Activated T-cell treated with anti-CD3 and anti-CD28 coated beads, Interleukin-2, amount 50 U/mL, for 48 hours (primary cell): ENCODE measurements at places on chromosomes 11 and 22.

DNA sequence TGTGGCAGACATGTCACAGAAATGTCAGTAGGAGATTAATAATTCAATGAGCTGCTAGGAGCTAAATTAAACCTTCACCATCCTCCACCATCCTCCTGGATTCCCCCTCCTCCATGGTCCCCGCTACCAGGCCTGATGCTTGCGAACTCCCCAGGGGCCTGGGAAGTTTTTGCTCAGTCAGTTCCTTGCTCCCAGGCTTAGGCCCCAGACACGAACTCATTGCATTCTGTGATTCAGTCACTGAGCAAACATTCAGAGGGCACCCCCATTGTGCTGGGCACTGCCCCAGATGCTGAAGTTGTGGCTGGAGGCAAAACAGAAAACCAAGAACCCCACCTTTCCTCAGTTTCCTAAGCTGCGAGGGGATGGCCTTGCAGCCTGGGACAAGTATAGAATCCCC lies 14.3 kb downstream of the NPTXR start:
- no peak for DNase-seq

- DNase-seq, result no peak
These were observed 29.4 kb upstream of the NAV2 start for GRCh38 chr11:19683141-19683805.

DNA sequence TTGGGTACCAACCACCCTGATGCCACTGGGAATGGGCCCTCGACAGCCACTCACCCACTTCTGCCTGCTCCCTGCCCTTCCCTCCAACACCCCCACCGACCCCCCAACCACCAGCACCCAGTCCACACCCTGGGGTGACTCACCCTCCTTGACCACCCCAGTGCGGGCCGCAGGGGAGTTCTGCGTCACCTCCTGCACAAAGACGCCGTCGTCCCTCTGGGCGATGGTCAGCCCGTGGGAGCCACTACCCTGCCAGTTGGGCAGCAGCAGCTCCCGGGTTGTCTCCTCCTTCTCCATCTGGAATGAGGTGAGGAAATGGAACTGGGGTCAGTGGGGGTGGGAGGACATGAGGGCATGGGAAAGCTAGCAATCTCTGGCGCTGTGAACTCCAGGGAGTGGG lies 10.8 kb downstream of the AHNAK start:
- DNase-seq, result no peak

GRCh38 chr22:27148055-27148454 lies 490.7 kb downstream of the MIAT start:
- no peak for DNase-seq

DNA sequence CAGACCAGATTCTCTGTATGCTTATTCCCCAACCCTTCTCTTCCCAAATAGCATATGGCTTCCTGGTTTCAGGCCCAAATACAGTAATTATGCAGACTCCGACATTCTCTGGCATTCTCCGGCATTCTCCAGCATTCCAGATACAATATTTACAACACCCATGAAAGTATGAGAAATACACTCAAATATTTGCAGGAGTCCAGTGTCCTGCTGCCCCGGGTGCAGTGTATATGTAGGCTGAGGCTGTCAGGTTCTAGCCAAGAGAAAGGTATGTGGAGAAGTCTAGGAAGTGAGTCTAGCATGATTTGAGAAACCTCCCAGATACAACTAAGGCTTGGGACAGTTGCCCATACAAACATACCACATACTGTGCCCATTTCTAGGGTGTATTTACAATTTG lies 160.7 kb downstream of the SOX6 start:
- no peak for DNase-seq

DNA sequence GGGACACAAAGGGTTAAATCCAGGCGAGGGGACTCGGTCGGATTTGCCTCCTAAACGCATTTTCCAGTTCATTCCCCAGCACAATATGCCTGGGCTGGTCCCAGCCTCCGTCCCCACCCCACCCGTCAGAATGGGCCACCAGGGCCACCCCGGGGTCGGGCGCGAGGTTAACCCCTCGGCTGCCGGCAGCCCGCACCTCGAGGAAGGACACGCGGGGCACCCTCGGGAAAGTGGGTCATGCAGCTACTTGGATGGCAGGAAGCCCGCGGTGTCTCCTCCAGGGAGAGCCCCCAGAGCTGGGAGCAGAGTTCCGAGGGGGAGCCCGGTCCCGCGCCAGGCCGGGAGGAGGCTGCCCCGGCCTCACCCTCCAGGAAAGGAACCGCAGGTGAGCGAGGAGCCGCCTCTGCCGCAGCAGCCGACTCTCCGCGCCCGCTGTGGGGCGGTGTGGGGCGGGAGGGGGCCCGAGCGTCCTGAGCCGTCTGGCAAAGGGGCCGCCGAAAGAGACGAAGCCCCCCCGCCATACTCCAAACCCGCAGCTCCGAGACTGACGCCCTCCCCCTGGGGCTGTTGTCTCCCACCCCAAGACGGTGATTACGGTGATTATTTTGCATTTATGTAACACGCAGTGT lies 1.4 kb downstream of the NECTIN1 start:
- DNase-seq, result no peak

- peak; percentile 86 for DNase-seq
These were observed 21.5 kb downstream of the CYTH4 start for GRCh38 chr22:37303821-37304274.

DNA sequence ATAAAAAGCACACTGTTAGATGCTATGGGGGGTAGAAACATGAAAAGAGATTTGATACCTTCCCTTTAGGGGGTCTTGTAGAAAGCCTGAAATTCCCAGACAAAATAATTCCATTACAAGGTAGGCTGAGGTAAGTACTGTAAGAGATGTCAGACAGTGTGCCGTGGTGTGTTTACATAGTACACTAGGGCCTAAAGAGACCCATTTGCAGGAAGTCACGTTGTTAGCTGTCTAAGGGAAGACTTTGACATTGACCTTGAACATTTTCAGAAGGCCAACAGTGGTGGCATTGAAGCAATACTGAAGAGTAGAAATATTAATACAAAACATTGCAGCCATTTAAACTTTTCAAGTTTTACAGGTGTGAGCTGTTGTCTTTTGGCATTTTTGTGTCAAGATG lies 30.8 kb downstream of the EXT2 start:
- no peak for DNase-seq

GRCh38 chr11:113979431-113979830 lies 4.5 kb downstream of the HTR3A start:
- DNase-seq, result no peak

- no peak for DNase-seq
These were observed 18.8 kb upstream of the PRSS23 start for GRCh38 chr11:86781546-86781945.

GRCh38 chr11:353179-353873 lies 16.0 kb upstream of the B4GALNT4 start:
- no peak for DNase-seq

- DNase-seq, result no peak
These were observed 29.4 kb upstream of the LYVE1 start for GRCh38 chr11:10597877-10598351.

- no peak for DNase-seq
These were observed 305.8 kb downstream of the TTC28 start for GRCh38 chr22:28373831-28374230.

- no peak for DNase-seq
These were observed 22.9 kb upstream of the CRYBB3 start for GRCh38 chr22:25176799-25177198.

DNA sequence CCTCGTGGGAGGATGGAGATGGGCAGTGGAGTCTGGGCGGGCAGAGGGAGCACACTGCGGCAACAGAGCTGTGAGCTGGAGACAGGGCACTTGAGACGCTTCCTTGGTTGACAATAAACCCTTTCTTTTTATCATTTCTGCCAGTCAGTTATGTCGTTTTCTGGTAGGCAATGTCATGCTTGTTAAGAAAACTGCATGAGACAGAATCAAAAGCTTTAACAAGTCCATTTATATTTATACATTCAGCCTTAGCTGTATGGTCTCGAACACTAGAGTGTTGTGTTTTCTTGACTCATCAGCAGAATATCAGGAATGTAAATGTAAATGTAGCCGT lies 31.9 kb downstream of the PPFIA1 start:
- no peak for DNase-seq

GRCh38 chr22:46598737-46599424 lies 21.3 kb upstream of the GRAMD4 start:
- DNase-seq, result no peak

GRCh38 chr11:93196816-93197379 lies 893 bp downstream of the SLC36A4 start:
- DNase-seq, result no peak

DNA sequence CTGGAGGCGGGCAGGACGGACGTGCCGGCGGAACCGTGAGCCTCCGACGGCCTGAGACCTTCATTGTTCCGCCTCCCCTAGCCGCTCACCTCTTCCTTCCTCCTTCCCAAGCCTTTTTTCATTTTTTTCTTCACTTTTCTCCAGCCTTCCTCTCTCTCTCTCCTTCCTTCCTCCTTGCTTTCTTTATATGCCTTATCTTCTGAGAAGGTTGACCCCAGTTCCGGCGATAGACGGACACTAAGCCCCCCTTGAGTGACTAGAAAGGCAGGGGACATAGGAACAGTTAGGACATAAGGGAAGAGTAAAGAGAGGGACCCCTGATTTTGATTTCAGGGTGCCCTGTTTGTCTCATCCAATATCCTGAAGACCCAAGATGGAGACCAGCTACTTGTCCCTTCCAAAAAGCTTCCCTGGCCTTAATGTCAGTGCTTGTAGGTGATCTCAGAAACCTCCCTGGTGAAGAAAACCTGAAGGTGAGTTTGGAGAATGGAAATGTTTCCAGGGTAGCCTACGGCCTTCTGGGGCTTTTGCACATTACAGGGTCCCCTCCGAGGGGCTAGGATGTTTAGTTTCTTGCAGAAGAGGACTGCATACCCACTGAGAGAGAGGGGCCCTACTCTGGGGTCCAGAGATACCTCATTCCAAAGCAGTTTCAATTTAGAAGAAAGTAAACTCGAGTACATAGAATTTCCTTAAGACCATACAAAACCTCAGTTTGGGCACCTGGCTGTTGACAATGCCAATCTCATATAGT lies 3.5 kb downstream of the ADM start:
- no peak for DNase-seq

DNA sequence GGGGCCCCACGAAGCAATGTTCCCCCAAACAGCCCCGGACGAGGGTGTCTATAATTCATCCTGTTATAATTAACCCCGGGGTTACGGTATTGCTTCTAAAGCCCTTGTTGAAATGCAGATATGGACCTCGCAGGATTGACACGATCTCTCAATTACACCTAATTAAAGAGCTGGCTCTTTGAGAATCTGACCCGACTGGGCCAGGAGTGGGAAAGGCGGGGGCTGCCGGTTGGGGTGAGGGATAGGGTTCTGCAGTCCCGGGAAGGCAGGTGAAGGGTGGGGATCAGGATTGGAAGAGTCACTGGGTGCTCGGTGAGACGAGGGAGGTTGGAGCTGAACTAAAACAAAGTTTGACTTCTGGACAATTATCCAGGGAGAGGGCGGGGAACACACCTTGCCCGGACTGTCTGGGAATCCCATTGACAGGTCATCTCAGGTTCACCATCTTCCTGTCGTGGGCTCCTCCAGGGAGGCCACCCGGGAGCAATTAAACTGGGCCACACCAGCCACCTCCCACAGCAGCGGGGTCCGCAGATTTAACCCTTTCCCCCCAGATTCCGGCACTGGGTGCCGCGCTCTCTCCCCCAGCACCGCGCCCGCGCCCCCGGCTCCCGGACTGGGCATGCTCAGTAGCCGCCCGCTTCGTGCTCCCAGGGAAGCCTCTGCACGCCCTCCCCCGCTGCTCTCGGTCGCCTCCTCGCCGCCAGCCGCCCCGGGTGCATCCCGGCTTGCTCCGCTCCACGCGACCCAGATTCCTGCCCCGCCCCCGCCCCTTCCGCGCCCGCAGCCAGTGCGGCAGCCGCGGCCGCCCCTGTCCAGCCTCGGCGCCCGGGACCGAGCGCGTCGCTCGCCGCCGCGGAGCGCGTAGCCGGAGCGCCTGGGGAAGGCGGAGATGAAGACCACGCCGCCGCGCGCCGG lies at the start of gene ELMOD1:
ELMOD1 (plus strand) TSS at position 688 of the 918 bp plus-strand sequence. CDS start 27,043 bp downstream, outside the sequence.
- peak; percentile 22 for DNase-seq

DNA sequence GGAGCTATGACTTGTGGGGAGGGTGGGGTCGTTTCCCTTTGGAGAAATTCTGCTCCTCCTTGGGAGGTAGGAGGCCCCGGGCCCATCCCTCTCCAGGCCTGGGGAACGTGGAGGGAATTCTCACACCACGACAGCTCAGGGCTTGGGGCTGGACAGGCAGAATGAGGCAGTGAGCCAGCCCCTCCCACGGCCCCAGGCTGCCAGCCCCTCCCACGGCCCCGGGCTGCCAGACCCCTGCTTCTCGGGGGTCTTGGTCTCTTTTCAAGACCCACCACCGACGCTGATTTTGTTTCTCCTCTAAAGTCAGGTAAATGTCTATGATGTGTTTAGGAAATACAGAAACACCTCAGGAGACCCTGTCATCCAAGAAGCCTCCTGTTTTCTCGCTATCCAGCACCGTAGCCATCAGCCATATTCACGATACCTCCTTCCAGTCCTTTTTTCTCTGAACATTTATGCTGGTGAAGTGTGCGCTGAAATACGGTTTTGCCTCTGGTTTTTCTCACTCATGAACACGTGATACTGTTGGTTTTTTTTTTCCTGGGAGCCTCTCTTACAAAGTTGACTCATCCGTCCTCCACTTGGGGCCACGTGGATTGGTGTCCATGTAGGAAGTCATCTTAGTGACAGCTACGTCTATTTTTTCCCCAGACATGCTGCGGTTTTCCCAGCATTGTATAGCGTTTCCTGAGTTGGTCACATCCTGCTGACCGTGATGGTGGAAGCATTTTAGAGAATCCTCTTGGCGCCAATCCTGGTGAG lies 1219.6 kb downstream of the BRD1 start:
- DNase-seq, result no peak

DNA sequence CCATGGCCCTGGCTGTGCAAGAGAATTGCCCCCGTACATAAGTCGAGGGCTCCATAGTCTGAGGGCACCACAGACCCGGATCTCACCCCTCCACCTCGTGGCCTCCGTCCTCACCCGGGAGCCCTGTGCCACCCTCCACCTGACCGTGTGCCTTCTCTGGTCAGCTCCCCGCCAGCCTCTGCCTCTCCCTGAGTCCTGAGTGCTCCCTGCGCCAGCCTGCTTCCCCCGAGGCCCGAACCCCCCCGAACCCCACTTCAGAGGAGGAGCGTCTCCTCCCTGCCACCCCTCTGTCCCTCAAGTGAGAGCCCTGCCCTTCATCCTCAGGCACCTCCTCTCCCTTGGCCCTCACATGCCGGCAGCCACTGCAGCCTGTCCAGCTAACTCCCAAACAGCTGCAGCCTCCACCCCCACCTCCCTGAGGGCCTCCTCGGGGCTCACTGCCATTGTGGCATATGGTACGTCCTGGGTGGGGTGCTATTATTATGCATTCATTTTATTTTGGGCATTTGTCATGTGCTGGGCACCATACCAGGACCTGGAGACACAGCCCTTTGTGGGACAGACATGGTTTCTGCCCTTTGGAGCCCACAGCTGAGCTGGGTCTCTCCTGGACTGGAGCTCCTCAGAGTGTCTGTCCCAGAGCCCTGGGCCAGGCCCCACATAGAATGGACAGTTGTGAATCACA lies 67.2 kb downstream of the MYO7A start:
- DNase-seq, result no peak

- DNase-seq, result no peak
These were observed 80.7 kb downstream of the MORC2 start for GRCh38 chr22:30887861-30888260.
